Hematopoietic multipotent progenitor cell treated with erythropoietin and hydrocortisone succinate and interleukin-3 and kit ligand, for 8 days (in vitro differentiated cells): ENCODE measurements at places on chromosomes 5 and 9.
A peak's percentile ranks its signal among the peaks of the same experiment; 100 is the strongest.

DNA sequence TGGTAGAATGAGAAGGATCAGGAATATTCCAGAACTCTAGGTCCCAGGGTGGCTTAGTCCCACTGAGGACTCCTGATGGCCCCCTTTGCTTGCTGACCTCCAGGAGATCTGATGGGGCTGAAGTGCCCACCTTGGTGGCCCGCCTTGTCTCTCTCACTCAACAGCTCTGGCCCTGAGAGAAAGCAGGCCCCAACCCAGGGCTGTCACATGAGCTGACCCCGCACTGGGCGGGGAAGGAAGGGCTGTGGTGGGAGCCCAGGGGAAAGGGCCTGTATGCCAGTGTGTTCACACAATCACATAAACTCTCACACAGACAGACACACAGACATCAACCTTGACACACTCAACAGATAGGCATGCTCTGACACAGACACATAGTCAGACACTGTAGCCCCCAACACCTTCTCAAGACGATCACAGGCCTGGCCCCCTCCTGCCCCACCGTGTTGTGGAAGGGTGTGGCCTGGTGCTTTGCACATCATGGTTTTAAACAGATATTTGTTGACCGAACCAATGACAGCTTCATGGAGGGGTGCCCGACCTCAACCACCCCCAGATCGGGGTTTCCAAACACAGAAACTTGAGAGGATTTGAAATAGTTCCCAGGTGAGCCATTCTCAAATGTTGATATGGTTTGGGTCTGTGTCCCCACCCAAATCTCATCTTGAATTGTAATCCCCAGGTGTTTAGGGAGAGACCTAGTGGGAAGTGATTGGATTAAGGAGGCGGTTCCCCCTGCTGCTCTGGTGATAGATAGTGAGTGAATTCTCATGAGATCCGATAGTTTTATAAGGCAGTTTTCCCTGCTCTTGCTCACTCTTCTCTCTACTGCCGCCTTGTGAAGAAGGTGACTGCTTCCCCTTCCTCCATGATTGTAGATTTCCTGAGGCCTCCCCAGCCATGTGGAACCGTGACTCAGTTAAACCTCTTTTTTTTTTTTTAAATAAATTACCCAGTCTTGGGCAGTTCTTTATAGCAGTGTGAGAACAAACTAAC is 48.5 kb upstream of the HAND1 start:
- no peak for DNase-seq

GRCh38 chr5:149712439-149713147 is 17.5 kb upstream of the PPARGC1B start:
- DNase-seq = no peak

- DNase-seq = no peak
Measured at GRCh38 chr5:17233488-17233887, 16.1 kb downstream of the BASP1 start.

DNA sequence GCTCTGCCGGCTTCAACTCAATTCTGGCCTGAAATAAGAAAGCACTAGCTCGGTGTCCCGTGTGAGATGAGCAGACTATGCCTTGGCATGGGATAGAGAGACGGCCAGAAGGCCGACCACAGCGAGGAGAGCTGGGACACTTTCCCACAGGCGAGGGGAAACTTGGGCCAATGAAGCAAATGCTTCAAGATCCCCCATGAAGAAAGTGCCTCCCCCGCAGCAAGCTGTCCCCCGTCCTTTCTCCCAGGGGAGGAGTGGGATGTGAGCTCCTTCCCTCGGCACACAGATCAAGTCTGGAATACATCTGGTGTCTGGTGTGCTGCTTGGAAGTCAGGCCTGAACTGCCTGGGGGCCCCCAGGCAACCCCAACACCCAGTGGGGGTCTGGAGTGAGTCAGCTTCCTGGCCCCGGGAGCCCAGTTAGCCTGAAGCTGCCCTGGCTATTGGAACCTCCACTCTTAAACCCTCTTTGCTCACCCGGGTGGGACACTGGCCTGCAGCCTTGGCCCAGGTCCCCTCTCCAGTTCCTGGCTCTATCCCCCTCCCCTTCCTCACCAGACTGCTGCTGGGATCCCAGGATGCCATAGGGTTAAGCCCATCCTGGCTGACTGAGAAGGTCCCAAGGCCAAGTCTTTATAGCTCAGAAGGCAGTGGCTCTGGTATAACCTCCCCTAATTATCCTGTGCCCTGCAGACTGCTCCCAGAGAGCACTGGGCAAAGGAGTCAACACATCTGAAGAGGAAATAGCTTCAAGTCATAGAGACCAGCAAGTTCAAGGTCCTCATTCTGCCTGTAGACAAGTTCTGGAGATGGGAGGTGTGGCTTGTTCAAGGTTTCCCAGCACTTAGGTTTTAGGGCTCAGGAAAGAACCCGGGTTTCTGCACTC is 205.3 kb downstream of the TTLL11 start:
- DNase-seq = no peak

DNA sequence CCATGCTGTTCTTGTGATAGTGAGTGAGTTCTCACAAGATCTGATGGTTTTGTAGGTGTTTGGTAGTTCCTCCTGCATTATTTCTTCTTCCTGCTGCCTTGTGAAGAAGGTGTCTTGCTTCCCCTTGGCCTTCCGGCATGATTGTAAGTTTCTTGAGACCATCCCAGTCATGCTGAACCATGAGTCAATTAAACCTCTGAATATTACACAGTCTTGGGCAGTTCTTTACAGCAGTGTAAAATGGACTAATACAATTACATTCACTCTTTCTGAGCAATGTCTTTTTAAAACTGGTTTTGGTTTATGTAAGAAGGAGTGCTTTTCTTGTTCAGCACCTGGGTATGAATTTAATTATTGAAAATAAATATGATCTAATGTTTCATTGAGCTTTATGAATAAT is 50.7 kb upstream of the ARRDC3 start:
- no peak for DNase-seq

DNA sequence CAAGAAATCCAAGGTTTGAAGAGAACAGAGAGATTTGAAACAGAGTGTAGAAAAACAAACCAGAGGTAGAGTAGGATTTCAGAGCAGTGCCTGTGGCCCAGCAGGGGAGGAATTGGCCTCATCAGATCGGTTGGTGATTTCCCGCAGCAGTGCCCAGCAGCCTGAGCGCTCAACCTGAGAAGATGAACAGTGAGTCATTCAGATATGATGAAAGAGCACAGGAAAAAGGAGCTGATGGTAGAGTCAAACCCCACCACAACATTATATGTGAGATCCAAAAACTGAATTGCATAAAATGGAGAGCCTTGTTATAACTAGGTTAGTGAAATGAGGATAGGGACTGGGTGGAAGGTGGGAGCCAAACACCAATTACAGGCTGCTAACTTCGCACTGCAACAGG is 248.9 kb downstream of the PIK3R1 start:
- DNase-seq = no peak

DNA sequence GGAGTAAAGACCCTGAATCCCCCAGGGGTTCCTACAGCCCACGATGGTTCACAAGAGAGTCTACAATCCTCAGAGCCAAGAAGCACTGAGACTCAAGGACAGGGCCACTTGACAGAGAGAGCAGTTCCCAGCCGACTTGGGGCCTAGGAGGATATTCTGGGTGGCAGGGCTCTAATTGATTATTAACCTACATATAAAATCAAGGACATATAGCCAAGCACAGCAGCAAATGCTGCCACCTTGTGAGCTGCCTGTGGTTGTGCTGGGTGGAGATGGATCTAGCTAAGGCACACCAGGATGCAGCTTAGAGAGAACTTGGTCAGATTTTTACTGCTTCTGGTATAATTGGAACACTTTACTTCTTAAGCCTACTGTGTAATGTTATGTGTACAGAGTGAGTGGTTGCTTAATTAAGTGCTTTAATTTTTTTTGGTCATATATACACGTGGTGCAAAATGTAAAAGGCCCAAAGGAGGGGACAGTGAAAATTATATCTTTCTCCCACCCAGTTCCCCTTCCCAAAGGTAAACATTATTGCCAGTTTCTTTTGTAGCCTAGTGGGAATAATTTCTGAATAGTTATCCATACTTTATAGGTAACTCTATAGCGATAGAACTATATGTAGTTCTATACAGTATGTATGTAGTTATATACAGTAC is 78.8 kb downstream of the F2RL2 start:
- peak; percentile 89 for DNase-seq

- no peak for DNase-seq
Measured at GRCh38 chr5:1419476-1420210, 25.6 kb downstream of the SLC6A3 start.

DNA sequence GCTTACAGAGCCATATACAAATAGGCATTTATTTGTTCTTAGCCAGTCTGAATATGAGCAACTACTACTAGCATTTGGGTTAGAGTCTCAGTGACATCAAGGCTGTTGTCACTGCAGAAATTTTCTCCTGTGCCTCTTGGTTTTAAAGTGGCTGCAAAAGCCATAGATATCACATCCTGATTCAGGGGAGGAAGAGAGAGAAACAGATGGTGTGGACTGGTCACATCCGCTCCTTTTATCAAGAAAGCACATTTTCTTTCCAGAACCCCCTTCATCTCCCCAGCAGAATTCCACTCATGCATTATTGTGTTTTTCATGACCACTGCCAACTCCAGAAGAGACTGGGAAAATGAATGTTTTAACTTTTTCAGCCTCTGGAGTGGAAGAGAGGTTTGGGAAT is 69.8 kb downstream of the PTTG1 start:
- no peak for DNase-seq

DNA sequence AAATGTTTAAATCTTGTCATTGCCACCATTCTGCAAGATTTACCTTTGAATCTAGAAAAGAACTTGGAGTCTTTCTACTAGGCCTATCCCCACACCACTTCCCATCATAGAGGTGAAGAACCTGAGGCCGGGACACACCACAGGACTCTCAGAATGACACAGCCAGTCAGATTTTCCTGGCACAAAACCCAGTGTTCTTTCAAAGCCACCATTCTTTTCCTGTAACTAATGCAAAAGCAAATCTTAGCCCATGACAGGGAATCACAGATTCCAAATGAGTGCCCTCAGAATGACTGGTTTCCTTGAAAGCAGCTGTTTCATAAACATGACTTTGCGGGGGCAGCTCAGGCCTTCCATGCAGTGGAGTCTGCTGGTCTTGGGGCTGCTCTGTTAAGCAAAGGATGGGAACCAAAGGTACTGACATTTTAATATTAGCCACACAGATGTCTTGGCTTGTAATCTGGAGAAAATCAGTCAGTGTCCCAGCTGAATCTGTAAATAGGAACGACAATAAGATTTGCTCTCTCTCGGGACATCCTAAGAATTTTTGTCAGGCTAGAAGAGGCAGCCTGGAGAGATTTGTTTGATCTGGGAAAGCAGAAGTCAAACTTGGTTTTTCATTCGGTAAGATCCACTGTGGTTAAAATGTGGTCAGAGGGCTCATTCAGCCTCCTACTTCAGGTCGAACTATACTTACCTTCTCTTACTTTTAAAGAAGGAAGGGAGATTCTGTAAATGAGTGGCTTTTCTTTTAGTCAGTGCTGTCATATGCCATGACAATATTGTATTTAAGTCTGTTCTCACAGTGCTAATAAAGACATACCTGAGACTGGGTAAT is 115.1 kb downstream of the PALM2AKAP2 start:
- no peak for DNase-seq

- DNase-seq = no peak
Measured at GRCh38 chr5:102910240-102911226, 155.4 kb downstream of the PAM start.

DNA sequence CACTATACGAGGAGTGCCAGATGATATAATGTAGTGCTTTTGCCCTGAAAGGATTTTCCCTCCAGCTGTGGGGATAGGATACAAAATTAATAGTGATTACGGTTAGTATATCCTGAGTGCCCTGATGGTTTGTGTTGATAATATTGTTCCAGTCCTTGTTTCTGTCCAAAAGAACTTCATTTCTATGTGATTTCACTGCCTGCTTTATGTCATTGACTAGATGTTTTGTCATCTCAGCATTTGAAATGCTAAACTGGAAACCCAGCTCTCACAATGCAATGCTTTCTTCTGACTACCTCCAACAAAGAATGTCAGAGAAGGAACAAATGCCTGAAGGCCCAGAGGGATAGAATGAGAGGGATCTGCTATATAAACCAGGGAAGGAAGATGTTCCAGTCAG is 177.8 kb downstream of the NIPBL start:
- no peak for DNase-seq

DNA sequence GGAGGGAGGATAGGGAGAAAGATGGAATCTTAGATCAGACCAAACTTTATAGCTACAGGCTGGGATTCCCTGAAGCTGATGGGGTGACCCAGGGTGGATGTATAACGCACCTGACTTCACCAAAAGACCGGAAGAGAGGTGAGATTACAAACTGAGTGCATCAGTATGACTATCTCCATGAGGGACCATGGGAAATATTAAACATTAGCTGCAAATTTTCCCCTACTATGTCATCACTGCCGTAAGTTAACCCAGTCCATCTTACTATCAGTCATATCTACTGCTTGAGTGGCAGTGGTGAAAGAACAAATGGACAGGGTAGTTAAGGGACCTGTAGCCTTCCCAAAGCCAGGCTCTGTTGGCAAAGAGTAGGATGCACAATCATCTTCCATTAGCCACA is 368.3 kb downstream of the EFNA5 start:
- no peak for DNase-seq

DNA sequence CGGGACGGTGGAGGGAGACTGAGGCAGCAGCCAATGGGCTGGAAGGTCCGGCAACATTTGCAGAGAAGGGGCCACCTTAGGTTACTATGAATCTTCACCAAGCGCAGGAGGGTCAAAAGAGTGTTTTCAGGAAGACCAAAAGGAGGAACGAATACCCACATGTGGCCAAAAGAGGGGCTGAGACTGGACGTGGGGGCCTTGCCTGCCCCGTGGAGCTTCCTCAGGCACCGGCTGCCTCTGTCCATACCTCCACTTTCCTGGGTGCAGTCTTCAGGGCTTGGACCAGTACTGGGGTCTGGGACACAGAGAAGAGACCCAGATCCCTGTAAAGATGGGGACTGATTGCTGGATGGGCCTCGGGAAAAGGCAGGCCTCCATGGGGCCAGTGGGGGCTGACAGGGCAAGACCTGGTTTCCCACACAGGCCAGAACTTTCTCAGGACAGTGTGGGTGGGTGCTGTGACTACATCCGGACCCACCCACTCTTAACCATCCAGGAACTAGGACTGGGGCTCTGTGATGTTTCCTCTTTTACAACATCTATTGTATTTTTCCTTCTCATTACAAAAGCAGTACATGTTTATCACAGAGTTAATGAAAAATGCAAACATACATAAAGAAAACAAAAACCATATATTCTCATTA is 294.7 kb downstream of the ZSWIM6 start:
- DNase-seq = no peak

GRCh38 chr9:122383992-122384461 is 13.2 kb downstream of the PTGS1 start:
- DNase-seq = no peak

DNA sequence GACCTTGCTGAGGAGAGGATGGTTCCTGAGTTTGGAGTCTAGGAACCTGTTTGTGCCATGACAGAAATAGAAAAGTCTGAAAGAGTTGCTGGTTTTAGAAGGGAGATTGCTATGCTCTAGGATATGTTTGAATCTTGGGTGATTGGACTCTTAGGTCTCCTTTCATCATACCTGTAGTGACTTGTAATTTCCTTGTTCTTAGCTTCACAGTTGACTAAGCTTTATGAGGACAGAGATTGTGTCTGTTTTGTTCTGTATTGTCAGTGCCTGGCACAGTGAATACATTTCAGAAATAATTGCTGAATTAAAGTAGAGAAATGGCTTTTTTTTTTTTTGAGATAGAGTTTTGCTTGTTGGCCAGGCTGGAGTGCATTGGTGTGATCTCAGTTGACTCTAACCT is 31.5 kb downstream of the GAPVD1 start:
- no peak for DNase-seq

- peak; percentile 41 for DNase-seq
Measured at GRCh38 chr5:1093361-1093760, 18.5 kb downstream of the SLC12A7 start.

- DNase-seq = no peak
Measured at GRCh38 chr9:113619491-113620376, 156.2 kb downstream of the RGS3 start.

GRCh38 chr9:124041817-124042116 is 30.2 kb downstream of the LHX2 start:
- no peak for DNase-seq
